ENCODE measurements at places on chromosomes 13 and 19. TPM values are rescaled to one million over a fixed set of nuclear protein-coding genes. Genes with fewer than 3 reads are reported as not detected.

Gene FFAR2
- not detected for total RNA-seq

Gene GPR12
- not detected for total RNA-seq

Gene RFPL4A
- not detected for total RNA-seq

Gene C19orf85
- total RNA-seq = not detected

Gene PLPPR3
- 0.78 TPM for total RNA-seq

Gene FPR2
- 0.30 TPM for total RNA-seq

Gene DCLK1
- total RNA-seq = 4.5 TPM

Gene CD209
- not detected for total RNA-seq

Gene TDRD12
- 0.28 TPM for total RNA-seq

Gene NUP58
- total RNA-seq = 105 TPM

Gene C19orf33
- not detected for total RNA-seq

Gene CCDC70
- not detected for total RNA-seq

Gene SLC1A6
- not detected for total RNA-seq

Gene GAS6
- 432 TPM for total RNA-seq

Gene SHC2
- 0.78 TPM for total RNA-seq

Gene SHISA7
- total RNA-seq = not detected

Gene TICAM1
- total RNA-seq = 2.7 TPM

Gene GRK1
- total RNA-seq = not detected

Gene SELENOV
- not detected for total RNA-seq

Gene ERCC2
- total RNA-seq = 18.4 TPM

Gene TEX101
- total RNA-seq = not detected

Gene IGSF23
- not detected for total RNA-seq

Gene CASP14
- total RNA-seq = not detected

Gene CLDN10
- not detected for total RNA-seq

Gene LILRA2
- total RNA-seq = not detected

Gene GIPR
- not detected for total RNA-seq

Gene FFAR1
- total RNA-seq = not detected

Gene OR4F17
- not detected for total RNA-seq

Gene DAND5
- not detected for total RNA-seq
